ENCODE measurements at places on chromosomes 13 and 19.

DNA sequence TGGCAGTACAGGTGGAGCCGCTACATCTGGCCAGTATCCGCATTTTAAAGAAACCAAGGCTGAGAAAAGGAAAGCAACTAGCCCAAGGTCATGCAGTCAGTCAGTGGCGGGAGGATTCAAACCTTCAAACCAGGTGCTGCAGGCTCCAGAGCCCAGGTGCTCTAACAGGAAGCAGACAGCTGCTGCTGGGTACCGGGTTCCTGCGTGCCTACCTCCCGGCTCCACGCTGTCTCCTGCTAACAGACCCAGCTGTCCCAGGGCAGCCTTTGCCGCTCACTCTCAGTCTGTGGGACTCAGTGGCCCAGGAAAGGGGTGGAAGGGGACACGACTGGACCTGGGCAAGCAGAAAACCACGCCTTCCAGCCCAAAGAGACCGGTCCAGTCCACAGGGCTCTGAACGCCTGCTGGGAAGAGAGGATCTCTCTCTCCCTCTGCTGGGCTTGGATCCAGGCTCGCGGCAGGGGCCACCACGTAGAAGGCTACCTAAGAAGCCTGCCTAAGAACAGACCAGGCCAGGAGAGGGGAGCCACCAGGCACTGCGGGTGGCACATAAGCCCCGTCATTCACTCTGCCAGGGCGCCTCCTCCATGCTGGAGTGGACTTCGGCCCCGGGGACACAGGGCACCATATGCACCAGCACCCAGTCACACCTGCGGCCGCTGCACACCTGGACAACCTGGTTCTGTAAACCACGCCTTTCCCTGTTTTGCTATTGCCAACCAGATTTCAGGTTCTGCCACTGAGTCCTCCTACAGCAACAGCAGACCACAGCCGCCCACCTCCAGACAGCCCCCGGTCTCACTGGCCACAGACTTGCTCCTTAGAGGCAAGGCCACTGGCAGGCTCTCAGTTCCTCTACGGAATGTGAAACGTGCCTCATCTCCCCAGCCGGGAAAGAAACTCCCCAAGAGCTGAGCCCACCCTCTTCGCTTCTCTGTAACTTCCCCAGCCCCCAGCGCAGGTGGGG lies 4.6 kb downstream of the DAPK3 start:
- DNase-seq: no peak

DNA sequence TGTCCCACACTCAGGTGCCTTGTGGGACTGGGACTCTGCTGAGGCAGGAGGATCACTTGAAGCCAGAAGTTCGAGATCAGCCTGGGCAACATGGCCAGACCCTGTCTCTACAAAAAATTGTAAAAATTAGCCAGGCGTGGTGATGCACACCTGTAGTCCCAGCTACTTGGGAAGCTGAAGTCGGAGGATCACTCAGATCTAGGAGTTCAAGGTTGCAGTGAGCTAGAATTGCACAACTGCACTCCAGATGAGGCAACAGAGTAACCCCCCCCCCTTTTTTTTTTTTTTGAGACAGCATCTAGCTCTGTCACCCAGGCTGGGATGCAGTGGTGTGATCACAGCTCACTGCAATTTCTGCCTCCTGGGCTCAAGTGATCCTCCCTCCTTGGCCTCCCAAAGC lies 11.0 kb upstream of the SYDE1 start:
- DNase-seq: no peak

GRCh38 chr13:100836711-100837110 lies 162.1 kb upstream of the TMTC4 start:
- no peak for DNase-seq

DNA sequence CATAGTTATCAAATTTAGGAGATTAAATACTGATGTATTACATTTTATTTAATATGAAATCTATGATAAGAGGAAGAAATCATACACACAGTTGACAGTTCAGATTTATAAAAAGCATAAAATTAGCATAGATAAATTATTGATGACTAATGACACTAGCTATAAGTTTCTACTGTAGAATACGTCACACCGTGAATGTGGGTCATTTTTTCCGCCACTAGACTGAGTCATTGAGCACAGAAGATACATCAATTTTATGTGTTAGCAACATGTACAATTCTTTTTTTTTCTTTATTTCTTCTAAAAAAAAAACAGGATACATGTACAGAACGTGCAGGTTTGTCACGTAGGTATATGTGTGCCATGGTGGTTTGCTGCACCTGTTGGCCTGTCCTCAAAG lies 22.2 kb downstream of the AP2S1 start:
- no peak for DNase-seq

DNA sequence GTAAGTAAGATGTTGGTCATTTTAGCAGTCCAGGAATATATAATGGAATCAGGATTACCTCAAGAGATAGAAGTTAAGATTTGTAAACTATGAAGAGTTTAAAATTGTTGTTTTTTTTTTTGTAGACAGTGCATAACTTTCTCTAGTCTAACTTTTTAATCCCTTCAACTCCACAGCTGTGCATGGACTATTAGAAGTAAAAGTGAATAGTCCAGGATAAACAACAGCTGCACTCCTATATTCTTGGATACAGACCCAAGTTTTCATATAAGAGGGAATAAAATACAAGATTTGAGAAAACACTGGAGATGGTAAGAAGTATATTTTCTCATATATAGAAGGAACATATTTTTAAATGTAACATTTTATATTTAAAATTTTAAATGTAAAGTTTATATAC lies 1509.9 kb downstream of the SLITRK5 start:
- no peak for DNase-seq

DNA sequence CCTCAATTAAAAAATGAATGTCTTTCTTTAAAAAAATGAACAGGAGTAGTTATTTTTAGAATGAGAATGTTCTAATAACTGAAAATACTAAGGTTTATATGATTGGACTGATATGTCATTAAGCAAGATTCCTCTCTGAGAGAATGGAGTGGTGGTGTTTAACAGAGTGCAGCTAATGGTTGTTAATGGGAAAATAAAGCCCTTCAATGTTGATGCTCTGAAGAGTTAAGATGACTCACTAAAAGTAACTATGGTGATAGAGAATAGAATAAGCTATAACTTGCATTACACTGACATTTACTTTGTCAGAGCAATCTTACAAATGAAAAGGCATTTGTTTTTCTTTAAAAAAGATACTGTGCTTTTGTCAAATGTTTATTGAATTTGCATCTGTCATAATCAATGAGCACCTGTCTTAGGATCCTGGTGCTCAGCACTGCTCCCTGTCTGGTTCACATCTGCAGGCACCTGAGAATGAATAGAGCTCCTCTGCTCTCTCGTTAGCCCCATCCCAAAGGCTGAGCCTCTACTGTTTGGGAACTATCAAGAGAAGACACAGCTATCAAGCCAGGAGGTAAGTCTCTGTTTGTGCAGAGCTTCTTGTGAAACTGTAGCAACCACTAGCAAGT lies 15.1 kb downstream of the PABPC3 start:
- peak; percentile 25 for DNase-seq

DNA sequence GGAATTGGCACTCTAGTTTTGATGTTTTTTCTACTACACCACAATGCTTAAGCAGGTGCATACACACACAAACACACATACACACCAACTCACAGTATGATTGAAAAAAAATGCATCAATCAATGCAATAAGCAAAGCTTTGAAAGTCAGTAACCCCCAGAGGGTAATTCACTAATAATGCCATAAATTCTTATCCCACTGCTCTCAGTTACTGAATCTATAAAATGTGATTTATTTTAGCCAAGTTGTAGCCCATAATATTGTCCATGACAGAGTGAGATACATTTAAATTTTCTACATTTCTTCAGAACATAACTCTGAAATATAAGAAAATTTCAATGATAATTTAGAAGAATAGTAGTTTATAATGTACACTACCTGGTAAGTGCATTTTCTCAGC lies 87.9 kb downstream of the LIG4 start:
- DNase-seq: no peak

- DNase-seq: peak; percentile 38
Observed at GRCh38 chr19:39082745-39083598, 1.2 kb upstream of the ACP7 start.

GRCh38 chr13:96850538-96851145 lies 143.6 kb downstream of the OXGR1 start:
- no peak for DNase-seq

- DNase-seq: peak; percentile 44
Observed at GRCh38 chr13:72205773-72206172, 338.8 kb upstream of the DACH1 start.

- no peak for DNase-seq
Observed at GRCh38 chr19:1665565-1666047, 13.2 kb upstream of the TCF3 start.

- DNase-seq: peak; percentile 40
Observed at GRCh38 chr19:48997972-48998371, 4.3 kb downstream of the RUVBL2 start.

DNA sequence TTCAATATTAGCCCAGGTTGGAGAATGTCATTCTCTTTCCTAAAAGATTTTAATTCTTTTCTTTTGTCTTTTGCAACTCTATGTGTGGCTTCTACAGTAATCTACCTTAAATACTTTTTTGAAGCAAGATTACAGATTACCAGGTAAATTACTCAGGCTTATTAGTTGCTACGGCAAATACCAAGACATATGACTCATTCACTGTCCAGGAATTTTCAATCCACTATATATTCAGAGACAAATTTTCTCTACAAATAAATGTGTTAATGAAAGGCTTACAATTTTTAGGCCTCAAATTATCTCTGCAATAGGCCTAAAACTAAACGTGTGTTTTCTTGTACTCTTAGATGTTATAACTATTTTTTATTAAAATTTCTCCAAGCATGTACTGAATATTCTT lies 631.3 kb downstream of the DIAPH3 start:
- DNase-seq: peak; percentile 73
